ENCODE measurements at places on chromosomes 16 and 17.
A peak's percentile ranks its signal among the peaks of the same experiment; 100 is the strongest.

DNA sequence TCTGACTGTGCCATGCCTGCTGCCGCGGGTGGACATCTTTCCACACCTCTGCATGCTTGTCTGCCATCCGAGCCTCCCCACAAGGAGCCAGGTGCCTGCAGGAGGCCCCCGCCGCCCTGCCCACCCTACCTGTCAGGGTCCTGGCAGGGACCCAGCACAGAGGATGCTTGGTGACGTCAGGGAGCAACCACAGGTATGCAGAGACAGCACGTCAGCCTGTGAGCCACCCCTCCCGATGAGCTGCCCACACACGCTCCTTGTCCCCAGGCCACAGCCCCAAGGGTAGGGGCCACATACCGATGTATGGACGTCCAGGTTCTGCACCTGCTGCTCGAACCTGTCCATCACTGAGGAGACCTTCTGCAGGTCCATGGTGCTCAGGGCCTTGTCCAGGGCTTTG, 10.6 kb downstream of the CHMP1A start:
- no peak for DNase-seq

GRCh38 chr16:30829130-30830071, 42.4 kb upstream of the ZNF629 start:
- no peak for DNase-seq

- no peak for DNase-seq
Observed at GRCh38 chr16:83453977-83454376, 353.8 kb upstream of the HSBP1 start.

DNA sequence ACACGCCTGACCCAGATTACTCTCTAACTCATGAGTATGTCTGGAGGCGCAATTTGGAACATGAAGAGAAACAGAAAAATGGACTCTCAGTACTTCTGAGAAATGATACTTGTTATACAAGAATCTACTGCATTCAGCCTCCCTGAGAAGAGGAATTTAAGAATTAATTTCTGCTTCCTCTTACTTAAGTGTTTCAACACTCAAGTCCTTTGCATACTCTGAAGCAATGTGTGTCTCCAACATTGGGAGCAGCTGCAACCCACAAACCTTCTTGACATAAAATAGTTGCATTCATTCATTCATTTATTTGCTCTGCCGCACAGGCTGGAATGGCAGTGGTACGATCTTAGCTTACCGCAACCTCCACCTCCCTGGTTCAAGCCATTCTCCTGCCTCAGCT, 199.8 kb downstream of the NPIPA7 start:
- no peak for DNase-seq

DNA sequence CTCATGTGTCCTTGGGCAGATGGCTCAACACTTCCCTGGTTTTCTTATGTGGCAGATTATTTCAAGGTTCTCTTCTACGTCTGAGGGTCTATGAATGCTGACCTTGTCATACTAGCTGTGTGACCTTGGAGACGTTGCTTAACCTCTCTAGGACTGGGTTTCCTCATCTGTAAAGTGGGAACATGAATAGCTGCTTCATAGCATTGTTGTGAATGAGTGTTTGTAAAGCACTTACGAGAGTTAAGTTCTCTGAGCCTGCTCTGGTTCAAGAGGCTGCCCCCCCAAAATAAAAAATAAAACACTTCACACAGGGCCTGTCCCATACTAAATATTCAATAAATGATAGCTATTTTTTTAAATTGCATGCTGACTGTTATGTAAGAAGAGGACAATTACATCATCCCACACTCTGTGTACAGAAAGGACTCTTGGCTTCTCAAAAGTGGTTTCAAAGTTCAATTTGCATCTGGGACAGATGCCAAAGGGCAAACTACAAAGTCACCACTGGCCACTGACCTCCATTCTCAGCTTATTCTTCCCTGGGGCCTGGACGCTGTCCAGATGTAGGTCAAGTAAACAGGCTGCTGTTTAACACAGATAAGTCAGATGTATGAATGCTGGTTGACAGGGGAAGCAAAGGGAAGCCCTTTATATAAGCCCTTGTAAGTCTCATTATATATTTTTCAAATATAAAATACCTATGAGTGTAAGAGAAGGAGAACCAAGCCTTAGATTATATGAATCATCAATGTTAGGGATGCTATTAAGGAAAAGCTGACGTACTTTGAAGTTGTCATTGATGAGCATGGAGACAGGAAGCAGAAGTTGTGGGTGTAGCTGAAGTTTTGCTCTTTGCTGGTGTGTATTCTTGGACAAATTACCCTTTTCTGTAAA, 15.4 kb upstream of the NDEL1 start:
- peak; percentile 18 for DNase-seq

Data from muscle of back (tissue), 13 donors.